ENCODE measurements at places on chromosomes 3 and 15.

- DNase-seq: peak; percentile 62
These were observed 14.2 kb downstream of the ZNF80 start for GRCh38 chr3:114223143-114223542.

- DNase-seq: no peak
These were observed 665.5 kb downstream of the NTRK3 start for GRCh38 chr15:87591042-87591441.

DNA sequence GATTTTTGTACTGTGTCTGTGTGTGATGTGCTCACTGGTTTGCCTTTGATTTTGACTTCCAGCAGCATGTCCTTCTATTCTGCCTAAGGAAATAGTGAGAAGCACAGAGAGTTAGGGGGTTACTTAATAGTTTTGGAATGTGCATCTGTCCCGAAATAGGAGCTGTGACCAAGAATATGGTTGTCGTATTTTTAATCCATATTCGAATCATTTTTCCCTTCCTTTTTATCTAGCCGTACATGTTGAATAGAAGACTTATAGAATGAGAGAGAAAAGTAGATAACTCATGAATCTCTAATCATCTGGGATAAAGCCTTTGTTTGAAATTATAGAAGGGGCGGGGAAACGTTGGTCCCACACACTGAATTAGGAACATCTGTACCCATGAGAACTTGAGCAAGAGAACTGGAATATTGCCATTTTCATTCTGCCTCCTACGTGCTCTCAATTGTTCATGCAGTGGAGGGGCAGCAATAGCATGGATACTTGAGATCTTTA lies 23.6 kb downstream of the CRTC3 start:
- DNase-seq: no peak

DNA sequence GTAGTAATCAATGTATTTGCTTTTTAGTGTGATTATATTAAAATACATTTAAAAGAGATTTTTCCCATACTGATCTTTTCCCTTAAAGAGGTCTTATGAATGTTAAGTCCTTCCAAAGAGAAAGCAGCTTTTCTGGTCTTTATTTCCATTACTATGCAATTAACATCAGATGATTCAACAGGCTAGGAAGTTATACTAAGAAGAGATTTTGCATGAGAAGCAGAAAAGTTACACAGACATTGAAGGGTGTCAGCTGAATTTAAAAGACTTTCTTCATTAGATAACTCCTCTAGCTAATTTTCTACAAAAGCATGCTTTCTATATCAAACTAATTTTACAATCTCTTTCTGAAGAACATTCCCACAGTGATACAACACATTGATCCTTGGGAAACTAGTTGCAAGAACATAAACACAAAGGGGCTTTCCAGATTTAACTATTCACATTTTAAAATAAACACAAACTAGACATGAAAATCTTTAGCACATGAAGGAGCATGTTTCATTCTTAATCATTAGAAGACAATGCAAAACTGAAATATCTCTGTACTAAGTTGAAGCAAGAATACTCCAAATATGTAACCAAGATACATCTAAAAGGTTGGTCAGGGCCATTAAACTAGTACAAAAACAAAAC lies 965.8 kb downstream of the ROBO1 start:
- no peak for DNase-seq

GRCh38 chr3:46993986-46994385 lies 14.5 kb downstream of the NBEAL2 start:
- DNase-seq: no peak

GRCh38 chr3:12005951-12006625 lies 1.9 kb downstream of the SYN2 start:
- DNase-seq: no peak

DNA sequence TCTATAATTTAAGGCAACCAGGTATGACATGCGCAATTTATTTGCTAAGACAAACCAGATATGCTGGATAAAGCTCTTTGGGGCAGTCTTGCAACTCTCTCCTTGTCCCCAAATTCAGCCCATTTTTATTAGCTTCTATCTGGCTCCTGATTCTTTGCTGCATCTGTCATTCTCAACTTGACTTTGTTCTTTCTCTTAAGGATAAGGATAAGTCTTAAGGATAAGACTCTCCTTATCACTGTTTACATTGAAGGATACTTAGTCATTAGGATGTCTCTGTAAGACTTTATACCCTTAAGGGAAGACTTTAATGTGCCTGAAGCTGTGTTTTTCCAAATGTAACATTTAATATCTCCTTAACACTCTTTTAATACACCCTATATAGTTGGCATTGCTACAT lies 49.2 kb downstream of the ALCAM start:
- no peak for DNase-seq

GRCh38 chr3:5430701-5431100 lies 243.2 kb downstream of the EDEM1 start:
- no peak for DNase-seq

DNA sequence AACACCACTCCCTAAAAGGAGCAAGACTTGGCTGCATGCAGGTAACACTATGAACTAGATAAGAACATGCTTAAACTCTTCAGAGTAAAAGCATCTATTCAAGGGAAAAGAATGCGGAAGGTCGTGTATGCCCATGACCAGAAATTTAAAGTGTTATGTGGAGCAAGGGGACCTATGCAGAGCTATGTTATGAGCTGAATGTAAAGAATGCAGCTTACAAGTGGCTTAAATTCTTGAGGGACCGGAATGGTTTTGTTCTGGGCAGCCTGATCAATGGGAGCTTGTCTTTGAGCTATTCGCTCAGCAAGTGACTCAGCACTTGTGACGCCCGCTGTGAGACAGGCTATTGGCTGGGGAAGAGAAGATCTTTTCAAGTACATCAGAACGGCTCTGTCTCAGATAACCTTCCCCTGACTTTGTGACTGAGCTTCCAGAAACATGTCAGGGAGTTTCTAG lies 367.5 kb upstream of the THBS1 start:
- no peak for DNase-seq

DNA sequence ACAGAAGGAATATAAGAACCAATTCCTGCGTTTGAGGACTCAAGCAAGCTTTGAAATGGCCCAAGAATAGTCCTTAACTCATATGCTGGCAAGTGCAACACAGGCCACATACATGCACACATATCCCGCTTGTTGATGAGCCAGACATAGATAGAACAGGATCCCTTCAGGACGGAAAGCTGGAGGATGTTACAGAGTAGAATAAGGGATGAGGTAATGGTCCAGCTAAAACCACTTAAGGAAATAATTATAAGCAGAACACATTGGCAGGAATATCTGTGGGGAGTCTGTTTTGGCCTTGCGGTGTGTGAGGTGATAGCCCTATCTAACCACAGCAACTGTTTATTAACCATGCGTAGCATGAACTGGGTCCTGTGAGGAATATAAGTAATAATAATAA lies 25.0 kb downstream of the SCG3 start:
- no peak for DNase-seq

DNA sequence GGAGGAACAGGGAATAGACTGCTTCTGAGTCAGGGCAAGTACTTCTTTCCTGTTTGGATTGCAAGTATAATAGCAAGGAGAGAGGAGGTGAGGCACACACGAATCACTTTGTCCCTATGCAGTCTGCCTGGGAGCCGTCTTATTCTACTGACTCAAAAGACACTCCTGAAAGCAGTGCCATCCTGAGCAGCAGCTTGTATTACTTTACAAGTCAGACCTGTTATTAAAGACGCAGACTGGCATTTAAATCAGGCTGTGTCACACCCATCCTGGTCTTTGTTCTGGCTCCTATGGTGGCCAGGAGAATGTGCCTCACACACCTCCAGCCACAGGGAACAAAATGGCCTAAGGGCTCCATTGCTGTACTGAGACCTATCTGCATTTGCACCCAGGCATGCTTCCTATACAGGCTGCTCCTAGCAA lies 17.9 kb upstream of the SQOR start:
- DNase-seq: no peak

GRCh38 chr3:153305189-153305588 lies 143.2 kb downstream of the RAP2B start:
- DNase-seq: no peak

- no peak for DNase-seq
These were observed at the start of gene CHRNA7 for GRCh38 chr15:32029862-32030781. Gene CHRNA7 (plus strand): TSS chr15:32030515. CDS start chr15:32030595, 80 bp downstream.

- no peak for DNase-seq
These were observed 31.6 kb upstream of the RAP2B start for GRCh38 chr3:153130312-153130977.

DNA sequence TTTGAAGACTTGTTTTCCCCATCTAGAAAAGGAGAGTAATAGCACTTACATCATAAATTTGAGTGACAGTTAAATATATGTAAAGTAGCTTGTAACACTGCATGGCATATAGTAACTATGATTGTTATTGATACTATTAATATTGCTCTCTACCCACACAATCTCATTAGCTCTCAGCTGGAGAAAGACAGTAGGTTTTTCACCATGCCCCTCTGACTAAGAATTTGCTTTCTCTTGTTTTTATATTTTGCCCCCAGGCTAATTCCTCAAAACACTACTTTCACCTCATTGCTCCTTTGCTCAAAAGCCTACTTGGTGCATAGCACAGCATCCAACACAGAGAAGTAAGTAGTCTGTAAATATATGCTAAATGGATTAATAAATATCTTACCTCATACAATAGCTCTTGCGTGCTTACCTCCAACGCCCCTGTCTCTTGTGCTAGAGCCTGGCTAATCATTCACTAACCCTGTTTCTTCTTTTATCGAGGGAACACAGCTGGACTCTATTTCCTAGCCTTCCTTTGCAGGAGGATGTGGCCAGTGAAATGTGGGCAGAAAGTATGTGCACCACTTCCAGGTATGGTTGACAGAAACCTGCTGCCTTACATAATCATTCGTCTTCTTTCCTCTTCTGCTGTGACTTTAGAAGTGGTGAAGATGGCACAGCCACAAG lies 190.0 kb downstream of the PLCH1 start:
- no peak for DNase-seq

GRCh38 chr15:43132830-43133429 lies 456 bp upstream of the TMEM62 start:
- no peak for DNase-seq

GRCh38 chr3:56839784-56840715 lies 38.3 kb upstream of the ARHGEF3 start:
- no peak for DNase-seq

DNA sequence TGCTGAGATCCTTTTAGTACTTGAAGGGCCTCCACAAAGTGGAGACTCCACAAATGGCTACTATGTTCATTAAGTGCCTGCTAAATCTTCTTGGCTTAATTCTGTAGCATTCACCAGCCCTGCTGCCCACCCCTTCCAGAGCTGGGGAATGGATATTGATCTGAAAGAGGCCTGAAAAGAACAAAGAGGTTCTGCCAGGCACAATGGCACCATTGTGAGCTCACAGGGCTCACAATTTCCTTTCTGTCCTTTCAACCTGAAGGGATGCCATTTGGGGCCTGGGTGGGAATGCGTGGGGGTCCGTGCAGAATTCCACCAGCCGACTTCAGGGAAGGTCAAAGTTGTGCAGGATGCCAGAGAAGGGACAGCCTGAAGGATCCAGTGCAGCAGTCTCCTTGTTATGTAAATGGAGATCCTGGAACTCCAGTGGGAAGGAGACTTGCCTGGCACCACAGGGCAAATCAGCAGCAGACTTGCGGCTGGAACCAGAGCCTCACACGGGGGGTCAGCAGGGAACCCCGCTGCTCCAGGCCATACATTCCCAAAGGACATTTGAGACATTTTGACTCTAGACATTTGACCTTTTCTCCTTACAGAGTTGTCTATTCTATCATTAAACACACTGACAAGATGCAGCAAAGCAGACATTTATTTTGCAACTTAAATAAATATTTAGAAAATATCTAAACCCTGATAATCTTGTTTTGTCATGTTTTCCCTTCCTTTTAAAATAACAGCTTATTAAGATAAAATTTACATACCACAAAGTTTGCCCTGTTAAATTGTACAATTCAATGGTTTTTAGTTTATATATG lies 21.5 kb upstream of the MORF4L1 start:
- DNase-seq: no peak

Data from CD4-positive, alpha-beta T cell treated with Interleukin-1 beta for 1 hour (primary cell).